GM12865 (cell line): ENCODE measurements at places on chromosomes 16 and 17.
A peak's percentile ranks its signal among the peaks of the same experiment; 100 is the strongest.

DNA sequence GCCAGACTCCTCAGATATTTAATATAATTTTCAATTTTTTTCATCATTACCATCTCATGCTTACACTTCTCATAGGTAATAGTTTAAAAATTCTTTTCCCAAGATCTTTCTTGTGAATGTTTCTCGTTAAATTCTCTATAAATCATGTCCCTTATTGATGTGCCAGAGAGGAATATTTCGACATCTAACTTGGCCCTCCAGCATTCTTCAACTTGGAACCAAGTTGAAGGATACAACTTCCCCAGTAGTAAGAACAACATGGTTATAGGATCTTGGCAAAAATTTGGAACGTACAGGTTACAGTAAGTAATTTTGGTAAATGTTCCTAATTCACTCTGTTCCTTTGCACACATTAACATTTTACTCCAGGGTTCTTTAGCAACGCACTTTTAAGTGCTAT lies 731.8 kb downstream of the CDH11 start:
- DNase-seq = no peak

DNA sequence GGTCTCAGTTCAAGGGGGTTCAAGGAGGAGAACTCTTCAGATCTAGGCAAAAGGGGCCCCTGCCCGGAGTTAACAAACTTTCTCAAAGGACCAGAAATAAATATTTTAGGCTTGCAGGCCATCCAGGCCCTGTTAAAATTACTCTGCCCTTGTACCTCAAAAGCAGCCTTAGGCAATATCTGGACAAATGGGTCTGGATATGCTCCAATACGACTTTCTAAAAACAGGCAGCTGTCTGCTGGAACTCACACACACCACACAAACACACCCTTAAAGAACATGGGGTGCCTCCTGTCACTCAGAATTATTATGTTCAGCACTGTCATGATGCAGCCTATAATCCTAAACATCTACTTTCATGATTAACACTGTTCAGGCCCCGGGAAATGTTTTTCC lies 75.5 kb downstream of the TMEM132E start:
- no peak for DNase-seq

- DNase-seq = no peak
Measured at GRCh38 chr16:8686031-8686621, 11.7 kb downstream of the ABAT start.

- DNase-seq = peak; percentile 90
Measured at GRCh38 chr17:78289802-78290363, 58.5 kb downstream of the TMEM235 start.

DNA sequence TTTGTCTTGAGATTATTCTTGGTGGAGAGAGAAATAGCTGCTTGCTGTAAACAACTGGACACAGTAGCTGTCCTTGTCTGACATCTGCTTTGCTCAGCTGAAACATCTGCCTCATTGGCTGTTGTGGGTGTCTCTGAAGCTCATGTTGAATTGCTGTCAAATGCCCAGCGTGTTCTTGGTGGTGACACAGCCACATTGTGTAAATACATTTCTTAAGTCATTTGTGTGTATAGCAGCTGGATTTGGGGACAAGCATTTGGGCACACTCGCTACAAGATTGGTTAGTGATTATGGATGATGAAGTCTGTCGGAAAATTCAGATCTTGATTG lies 5.3 kb downstream of the FAM234A start:
- DNase-seq = no peak

DNA sequence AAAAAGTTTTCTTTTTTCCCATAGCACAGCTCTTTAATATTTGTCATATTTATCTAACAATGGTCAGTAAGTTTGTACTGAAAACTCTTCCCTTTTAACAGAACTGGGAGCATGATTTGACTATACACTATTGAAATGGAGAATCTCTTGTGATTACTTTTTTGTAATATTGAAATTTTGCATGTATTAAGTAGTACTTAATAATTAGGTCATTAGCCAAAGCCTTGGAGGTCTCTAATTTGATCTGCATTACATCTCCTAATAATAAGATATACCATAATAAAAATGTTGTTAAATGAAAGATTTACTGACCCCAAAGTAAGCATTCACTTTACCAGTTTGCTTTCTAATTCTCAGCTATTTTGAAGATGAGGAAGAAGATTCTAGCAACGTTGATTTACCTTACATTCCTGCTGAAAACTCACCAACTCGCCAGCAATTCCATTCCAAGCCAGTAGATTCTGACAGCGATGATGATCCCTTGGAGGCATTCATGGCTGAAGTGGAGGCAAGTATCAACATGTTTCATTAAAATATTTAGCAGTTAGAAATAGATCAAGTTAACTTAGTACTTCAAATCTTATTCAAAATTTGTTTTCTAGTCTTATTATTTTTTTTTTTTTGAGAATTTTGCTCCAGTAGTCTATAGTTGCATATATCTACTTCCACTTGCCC lies 18.2 kb downstream of the DDX42 start:
- DNase-seq = no peak

- DNase-seq = no peak
Measured at GRCh38 chr16:57549730-57550129, 7.3 kb downstream of the ADGRG5 start.

DNA sequence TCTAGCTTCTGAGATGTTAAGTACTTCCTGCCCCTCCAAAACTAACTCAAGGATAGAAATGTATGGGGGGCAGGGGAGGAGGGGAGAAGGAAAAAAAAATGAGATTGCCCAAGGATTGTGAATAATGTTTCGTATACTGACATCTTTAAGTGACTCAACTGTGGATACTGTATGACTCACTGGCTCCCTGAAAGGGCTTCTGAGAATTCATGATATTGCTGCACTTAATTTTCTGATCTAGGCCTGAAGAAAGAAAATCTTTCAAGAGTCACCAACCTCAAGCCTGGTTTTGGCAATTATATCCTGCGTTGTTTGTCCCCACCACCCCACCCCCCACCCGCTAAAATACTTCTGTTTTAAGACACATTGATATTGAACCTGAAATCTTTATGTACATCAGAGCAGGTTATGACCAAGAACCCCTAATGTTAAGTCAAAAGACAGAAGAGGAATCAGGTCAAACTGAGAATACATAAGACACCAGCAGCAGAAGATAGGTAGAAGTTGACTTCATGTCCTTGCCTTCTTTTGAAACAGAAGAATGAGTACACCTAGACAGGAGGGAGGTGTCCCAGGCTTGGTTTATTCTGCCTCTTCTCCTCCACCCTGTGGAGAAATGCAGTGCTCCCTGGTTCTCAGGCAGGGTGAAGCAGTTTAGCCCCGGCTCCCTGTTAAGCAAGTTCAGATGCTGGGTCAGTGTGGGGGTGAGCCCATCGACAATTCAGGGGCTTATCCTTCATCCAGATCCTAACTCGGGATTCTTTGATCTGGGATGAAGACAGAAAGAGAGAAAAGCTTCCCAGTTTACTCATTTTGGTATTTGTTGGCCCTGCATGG lies 3.3 kb upstream of the FBXL20 start:
- peak; percentile 16 for DNase-seq

DNA sequence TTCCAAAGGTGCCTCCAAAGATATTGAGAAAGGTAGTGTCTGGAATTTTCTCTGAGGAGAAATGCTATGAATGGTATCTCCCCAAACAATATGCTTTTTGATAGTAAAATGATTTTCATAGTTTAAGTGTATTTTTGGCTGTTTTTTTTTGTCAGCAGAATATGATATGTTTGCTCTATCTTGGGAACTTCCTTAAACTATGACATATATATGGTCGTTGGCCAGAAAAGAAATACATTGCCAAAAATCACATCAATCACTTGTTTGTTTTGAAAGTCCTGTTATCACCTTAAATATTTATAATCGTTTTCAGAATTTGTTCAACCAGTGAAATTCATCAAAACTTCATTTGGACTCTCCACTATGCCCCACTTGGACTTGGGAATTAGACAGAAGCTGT lies 816.9 kb downstream of the CDH11 start:
- DNase-seq = no peak

GRCh38 chr16:54447576-54448440 lies 161.2 kb upstream of the IRX3 start:
- DNase-seq = no peak

DNA sequence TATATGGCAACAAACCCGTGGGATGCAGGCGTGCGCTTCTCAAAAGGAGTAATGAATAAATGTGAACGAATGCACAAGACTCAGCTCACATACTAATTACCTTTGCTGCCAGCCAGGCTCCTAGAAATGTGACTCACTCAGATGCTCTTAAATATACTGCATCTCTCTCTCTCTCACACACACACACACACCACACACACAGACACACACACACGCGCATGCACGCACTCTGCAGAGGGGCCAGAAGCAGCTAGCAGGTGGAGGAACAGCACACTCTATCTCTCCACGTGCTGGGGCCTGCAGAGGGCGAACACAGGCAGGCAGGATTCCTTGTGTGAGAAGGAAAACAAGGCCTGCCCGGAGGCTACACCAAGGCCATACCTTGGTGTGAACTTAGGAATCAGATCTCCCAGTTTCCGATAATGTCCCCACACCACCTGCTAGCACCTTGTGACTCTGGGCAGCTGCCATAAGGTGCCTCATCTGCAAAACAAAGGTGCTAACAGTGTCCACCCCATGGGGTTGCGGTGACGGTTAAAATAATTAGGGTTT lies 5.3 kb downstream of the GPRC5B start:
- DNase-seq = no peak

GRCh38 chr16:65697065-65697464 lies 575.2 kb upstream of the CDH11 start:
- no peak for DNase-seq

GRCh38 chr17:4438162-4438944 lies 4.6 kb downstream of the SPNS3 start:
- DNase-seq = no peak

DNA sequence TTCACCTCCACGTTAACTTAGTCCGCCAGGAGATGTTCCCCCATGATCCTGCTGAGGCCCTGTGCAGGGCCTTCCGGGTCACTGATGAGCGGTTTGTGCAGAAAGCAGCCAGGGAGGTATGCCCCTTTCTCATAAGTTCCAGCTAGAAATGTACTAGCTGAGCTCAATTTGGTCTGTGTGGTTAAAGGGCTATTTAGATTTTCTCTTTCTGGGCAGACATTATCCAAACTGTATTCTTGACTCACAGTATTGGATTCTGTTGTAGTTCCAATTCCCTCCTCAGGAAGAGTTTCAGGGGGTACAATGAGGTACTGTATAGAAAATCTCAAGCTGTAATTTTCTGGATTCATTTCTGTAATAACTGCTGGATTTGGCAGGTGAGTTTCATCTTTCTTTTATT lies 137.1 kb downstream of the TRIM37 start:
- DNase-seq = no peak

DNA sequence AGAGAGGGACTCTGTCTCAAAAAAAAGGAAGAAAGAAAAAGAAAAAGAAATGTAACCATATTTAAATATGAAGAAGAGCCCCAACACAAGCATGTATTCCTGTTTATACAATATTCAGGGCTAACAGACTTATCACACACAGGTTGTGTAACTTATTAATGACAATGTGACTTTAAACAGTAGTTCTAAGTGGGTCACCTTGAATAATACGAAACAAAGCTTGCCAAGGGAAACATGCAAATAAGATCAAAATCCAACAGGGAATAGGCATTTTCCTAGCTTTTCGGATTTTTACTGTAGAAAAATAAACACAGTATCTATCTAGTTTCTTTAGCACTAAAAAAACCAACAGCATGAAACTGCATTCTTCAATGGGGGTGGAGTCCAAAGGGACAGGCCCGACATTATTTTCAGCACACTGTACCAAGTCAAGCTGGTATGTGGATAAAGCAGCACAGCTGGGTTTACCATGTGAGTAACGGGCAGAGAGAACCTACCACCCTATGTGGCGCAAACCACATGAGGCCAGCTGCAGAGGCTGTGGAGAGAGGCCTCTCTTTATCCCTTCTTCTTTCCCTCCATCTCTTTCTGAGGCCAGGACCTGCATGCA lies 45.3 kb downstream of the TOM1L2 start:
- DNase-seq = no peak
